ENCODE measurements at places on chromosomes 13 and 19.

- no peak for DNase-seq
Measured at GRCh38 chr13:31054632-31055031, 107.1 kb downstream of the HSPH1 start.

- DNase-seq: no peak
Measured at GRCh38 chr13:30900952-30901749, 4.9 kb upstream of the MEDAG start.

DNA sequence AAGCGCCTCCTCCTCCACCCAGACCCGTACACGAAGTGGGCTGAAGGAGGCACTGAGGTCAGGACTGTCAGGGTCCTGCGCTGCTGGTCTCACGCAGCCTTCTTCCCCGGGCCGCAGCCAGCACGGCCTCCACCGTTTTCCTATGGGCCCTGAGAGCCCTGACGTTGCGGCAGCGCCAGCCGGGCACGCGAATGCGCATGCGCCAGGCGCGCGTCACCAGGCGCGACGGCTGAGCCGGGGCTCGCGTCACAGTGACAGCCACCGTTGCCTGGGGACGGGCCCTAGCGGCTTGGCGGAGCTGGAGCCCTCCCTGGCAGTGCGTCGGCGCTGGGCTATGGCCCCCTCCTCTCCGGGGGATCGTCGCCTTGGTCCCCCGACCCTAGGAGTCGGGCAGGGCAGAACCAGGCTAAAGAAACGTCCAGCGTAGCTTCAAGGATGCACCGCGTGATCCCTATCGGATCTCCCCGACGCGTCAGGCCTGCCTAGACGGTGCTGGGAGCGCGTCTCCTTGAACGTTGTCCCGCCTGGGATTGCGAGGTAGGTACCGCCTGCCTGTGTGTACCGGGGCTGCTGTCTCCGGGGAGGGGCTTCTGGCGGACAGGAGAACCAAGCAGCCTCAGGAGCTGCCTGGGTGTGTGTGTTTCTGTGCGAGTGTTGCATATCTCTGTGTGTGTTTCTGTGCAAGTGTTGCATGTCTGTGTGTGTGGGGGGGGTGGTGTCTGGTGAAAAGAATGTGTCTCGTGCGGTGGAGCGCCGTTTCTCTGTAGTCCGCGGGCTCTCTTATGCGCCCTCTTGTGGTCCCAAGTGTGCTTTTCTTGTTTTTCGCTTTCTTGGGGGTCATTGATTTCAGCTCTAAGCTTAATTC, 43.2 kb downstream of the ZNF571 start:
- no peak for DNase-seq

DNA sequence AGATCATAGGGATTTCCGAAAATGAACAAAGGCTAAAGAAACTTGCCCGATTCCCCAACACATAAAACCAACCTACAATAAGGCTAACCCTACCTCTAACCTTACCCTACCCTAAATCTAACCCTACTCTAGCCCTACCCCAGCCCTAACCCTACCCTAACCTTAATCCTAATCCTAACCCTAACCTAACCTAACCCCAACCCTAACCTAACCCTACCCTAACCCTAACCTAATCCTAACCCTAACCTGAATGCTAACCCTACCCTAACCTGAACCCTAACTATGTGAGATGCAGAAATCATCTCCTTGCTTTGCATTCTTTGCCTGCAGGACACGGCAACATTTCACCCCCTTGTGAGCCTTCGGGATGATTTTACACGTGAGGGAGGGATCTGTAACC, 67.6 kb upstream of the SOX1 start:
- no peak for DNase-seq

Data from myocyte (in vitro differentiated cells).